ENCODE measurements at places on chromosomes 16 and 17.

- DNase-seq: no peak
Measured at GRCh38 chr17:82331345-82331939, 2.1 kb downstream of the SECTM1 start.

DNA sequence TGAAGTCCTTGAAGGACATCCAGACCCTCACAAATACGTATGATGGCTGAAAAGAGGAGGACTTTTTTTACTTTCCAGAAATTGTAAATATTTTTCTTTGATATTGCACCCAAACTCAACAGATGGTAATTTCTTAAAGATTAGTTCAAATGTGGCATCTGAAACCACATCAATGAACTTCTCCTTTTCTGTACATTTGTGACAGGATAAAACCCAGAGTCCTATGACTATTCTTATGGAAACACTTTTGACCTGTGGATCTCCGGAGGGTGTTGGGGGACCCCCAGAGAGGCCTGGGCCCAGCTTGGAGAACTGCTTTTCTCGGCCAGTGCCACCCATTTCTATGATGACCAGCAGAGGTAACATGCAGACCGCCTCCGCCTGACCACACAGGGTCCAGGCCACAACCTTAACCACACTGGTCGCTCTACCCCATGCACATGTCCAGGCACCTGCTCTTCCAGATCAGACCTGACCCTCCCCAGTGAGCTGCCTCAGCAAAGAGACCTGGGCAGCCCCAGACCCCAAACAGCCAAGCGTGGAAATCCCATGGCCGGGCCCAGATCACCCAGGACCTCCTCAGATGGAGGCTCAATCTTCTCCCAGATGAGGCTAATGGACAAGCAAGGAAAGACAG is 22.7 kb downstream of the RPH3AL start:
- no peak for DNase-seq

GRCh38 chr17:50221266-50221863 is 19.9 kb upstream of the COL1A1 start:
- no peak for DNase-seq

- no peak for DNase-seq
Measured at GRCh38 chr17:31550389-31551056, 159.0 kb downstream of the RAB11FIP4 start.

DNA sequence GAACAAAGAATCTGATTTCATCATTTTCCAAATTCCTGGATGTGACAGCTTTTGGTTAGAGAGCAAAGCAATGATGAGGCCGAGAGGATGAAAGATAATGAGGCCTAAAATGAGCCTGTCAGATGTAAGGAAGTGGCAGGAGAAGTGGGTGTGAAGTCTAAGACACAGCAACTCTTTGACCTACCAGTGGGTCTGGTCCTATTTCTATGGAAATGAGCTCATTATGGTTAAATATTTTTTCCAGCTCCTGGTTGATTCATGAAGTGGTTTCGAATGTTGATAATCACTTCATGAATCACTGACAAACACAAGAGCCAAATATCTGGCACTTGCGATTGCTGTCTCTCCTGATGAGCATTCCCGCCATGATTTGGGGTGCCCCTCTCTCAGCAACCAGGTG is 273.3 kb upstream of the CDH5 start:
- no peak for DNase-seq

DNA sequence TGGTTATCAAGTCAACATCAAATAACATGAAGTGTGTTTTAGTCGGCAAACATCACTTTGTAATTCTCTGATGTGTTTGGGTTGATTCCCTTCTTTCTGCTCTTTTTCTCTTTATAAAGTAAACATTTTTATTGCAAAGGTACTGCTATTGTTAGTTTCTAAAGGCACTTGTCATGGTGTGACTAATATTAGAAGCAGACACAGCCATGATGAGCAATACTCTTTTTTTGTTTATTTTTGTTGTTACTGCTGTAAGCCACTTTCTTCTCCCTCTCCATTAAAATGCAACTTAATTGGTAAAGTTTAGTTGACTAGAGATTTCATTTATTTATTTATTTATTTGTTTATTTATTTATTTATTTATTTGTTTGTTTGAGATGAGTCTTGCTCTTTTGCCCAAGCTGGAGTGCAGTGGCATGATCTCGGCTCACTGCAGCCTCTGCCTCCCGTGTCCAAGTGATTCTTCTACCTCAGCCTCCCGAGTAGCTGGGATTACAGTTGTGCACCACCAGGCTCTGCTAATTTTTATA is 424.7 kb downstream of the WWOX start:
- DNase-seq: no peak

GRCh38 chr16:68343137-68343536 is 32.3 kb downstream of the PRMT7 start:
- DNase-seq: no peak

GRCh38 chr17:55377671-55378275 is 43.9 kb downstream of the MMD start:
- no peak for DNase-seq

DNA sequence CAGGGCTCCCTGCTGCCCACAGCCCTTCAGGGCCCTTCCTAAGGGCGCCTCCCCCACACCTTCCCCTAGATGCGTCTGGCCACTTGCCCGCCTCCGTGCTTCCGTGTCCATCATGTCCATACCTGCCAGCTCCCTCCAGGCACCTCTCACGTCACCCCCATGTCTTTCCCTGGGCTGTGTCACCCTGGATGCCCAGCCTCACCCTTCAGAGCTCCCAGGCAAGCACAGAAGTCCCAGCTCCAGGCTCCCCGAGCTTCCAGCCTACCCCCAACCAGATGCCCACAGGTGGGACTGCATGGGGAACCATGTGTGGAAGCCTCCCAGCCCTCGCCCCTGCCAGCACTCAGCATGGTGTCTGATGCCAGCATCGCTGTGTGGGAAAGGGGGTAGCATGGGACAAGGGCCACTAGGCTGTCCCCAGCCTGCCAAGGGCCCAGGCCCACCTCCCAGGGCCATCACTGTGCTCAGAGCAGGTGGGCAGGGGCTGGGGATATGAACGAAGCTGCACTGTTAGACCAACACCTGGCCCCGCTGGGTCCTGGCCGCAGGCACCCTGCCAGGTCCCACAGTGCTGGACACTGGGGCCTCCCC is 1.9 kb upstream of the AXIN1 start:
- DNase-seq: no peak

GRCh38 chr17:17792551-17793377 is 44.0 kb downstream of the SREBF1 start:
- no peak for DNase-seq

DNA sequence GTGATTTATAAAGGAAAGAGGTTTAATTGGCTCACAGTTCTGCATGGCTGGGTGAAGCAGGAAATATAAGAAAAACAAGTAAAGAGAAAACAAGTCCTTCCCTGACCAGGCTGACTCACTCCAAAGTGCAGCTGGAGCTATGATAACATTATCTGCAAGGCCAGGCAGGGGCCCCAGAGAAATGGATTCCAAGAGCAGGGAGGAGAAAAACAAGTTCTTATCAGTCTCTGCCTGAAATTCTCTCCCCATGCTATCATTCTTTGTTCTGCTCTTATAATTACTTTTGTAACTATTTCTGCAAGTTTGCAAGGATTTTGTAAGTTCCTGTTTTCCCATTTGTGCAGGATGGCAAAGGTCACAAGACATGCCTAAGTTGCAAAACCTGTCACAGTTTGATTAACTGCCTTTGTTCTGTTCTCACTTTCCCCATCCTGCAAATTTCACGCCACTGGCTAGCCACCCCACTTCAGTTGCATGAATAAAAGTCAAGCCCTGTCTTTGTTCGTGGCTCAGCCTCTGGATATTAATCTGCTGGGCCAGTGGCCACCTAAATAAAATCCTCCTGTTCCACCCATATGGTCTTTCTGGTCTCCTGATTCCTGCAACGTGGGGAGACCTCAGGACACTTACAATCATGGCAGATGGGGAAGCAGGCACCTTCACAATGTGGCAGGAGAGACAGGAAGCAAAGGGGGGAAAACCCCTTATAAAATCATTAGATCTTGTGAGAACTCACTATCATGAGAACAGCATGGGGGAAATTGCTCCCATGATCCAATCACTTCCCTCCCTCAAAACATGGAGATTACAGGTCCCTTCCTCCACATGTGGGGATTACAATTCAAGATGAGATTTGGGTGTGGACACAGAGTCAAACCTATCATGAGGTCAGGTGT is 13.1 kb downstream of the ABCA9 start:
- no peak for DNase-seq

DNA sequence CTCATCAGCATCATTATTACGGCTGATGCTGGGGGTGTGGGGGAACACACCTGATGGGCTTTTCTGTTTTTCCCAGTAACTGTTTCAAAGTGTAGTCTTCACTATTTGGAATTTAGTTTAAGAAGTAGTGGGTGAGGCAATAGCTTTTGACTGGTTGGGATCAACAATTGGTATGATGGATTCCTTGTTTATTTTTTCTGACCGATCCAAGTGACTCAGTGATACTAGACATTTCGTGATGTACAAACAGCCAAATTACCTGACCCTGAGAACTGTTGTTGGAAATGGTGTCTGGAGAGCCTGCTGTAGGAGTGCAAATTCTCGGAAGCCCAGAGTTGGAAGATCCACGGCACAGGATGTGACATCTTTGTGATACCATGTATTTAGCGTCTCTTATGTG is 204.2 kb downstream of the PRKCA start:
- DNase-seq: no peak

GRCh38 chr17:79966681-79967080 is 69.0 kb downstream of the TBC1D16 start:
- DNase-seq: no peak

GRCh38 chr16:55495616-55496289 is 13.1 kb upstream of the LPCAT2 start:
- no peak for DNase-seq

DNA sequence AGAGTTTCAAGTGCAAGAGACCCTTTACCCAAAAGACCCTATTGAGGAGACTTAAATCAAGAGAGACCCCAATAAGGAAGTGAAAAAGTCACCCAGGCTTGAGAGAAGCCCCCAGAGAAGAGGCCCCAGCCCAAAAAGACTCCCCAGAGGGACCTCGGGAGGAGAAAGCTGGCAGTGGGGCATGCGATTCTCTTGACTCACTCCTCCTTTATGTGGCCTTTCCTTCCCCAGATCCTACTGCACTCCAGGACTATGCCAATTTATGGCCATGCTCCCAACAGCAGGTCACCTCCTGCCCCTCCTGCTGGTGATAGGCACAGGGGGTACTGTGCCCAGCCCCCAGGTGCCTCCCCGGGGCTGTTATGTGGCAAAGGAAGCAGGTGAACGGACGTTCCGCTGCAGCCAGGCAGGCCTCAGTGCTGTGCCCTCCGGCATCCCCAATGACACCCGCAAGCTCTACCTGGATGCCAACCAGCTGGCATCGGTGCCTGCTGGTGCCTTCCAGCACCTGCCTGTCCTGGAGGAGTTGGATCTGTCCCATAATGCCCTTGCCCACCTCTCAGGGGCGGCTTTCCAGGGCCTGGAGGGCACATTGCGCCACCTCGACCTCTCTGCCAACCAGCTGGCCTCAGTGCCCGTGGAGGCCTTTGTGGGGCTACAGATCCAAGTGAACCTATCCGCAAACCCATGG is 16.3 kb downstream of the LRRC3C start:
- no peak for DNase-seq

DNA sequence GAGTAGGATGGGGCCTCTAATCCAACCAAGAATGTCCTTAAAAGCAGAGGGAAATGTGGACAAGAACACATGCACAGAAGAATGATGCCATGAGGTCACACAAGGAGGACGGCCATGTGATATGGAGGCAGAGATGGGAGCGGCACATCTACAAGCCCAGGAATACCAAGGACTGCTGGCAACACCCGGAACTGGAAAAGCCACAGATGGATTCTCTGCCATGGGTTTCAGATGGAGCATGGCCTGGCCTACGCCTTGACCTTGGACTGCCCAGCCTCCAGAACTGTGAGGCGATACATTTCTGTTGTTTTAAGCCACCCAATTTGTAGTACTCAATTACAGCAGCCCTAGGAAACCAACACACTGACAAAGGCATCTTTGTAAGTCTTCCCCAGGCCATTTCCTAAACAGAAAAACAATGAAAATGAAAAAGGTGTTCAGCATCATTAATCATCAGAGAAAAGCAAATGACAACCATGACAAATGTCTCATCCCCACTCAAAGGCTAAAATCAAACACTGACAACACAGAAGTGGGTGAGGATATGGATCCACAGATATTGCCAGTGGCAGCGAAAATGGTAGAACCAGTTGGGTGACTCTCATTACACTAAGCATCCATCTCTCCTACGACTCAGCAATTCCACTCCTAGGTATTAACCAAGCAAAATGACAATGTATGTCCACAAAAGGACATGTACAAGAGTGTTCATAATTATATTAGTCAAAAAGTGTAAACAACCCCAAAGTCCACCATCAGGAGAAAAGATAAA is 76.9 kb upstream of the CNEP1R1 start:
- DNase-seq: no peak

DNA sequence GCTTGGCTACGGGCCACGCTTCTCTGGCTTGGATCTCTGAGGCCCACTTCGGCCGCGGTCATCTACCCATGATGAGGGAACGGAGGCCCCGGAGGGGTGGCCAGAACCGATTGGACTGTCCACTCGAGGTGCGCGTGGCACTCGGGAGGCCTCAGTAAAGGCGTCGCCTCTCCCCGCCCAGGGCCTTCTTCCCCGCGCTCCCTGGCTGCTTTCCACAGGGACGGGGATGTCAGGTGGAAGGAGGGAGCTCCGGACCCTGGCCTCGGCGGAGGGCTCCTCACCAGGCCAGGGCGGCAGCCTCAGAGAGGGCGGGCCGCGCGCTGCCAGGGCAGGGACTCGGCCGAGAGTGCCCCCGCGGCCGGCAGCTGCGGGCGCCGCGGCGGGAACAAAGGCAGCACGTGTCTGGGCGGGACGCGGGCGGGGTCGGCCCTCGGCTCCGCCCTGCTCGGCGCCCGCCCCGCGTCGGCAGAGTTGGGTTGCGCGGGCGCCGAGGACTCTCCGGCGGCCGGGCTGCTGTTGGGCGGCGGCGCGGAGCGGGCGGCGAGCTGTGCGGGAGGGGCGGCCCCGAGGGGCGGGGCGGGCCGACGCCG is 587 bp upstream of the CDK5R1 start:
- no peak for DNase-seq

- DNase-seq: no peak
Measured at GRCh38 chr17:10295728-10296343, 77.0 kb downstream of the MYH13 start.

GRCh38 chr16:57115514-57116182 is 23.3 kb downstream of the CPNE2 start:
- DNase-seq: no peak

- DNase-seq: no peak
Measured at GRCh38 chr16:85785927-85786326, 13.4 kb downstream of the EMC8 start.

DNA sequence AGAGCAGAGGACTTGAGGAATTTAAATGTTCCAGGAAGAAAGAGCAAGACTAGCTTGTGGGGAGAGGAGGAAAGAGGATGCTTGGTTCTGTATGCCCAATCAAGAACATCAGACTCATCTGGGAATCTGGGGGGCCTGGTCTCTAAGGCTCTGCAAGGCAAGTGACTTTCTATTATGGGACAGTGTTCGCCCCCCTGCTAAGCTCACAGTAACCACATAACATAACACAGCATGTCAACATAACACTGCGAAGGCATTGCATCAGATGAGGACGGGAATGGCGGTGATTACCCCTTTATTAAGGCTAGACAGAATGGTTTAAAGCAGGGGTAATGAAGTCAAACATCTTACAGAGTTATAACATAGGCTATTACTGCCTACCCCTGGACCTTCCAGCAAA is 176.6 kb upstream of the IRX6 start:
- DNase-seq: no peak

GRCh38 chr16:56190048-56190676 is 1.1 kb upstream of the GNAO1 start:
- DNase-seq: no peak

Measured in stimulated activated CD8-positive, alpha-beta memory T cell treated with anti-CD3 and anti-CD28 coated beads, Interleukin-7, amount 100 ng/mL, for 1 hour (primary cell).